ENCODE measurements at places on chromosomes 2 and 18.
A peak's percentile ranks its signal among the peaks of the same experiment; 100 is the strongest.

DNA sequence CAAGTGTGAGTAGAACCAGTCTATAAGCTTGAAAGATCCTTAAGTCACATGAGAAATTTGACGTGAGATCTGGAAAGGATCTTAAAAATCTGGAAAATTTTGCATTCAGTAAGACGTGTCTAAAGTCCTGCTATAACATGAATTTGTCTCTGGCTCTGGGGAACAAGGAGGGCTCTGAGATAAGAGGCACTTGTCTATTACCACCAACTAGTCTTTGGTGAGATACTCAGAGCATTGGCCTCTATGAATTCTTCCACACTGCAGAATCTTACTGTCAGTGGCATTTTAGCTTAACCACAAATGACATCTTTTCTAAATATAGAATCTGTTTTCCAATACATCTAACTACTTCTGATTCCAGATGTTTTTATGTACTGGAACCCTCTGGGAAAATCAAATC is 1504.5 kb downstream of the DPP10 start:
- H3K36me3 ChIP-seq: no peaks in the 10 kb centered on the region
- H3K27me3 ChIP-seq: no peaks in the 10 kb centered on the region
- DNase-seq: no peak
- no peak overlapping the region for H3K27ac ChIP-seq
- no peaks in the 10 kb centered on the region for H3K4me1 ChIP-seq
- H3K4me3 ChIP-seq: no peak overlapping the region

GRCh38 chr18:21230436-21230835 is 11.6 kb upstream of the GREB1L start:
- no peak for DNase-seq
- no peaks in the 10 kb centered on the region for H3K27me3 ChIP-seq
- H3K36me3 ChIP-seq: no peaks in the 10 kb centered on the region
- H3K4me1 ChIP-seq: no peaks in the 10 kb centered on the region
- H3K4me3 ChIP-seq: no peak overlapping the region
- no peak overlapping the region for H3K27ac ChIP-seq

- peaks cover 10% of the 10 kb centered on the region for H3K4me1 ChIP-seq
- H3K27me3 ChIP-seq: no peaks in the 10 kb centered on the region
- no peaks in the 10 kb centered on the region for H3K36me3 ChIP-seq
- no peak overlapping the region for H3K4me3 ChIP-seq
- peak; percentile 64 for DNase-seq
Measured at GRCh38 chr2:10014418-10015190, 28.7 kb upstream of the KLF11 start.

GRCh38 chr2:11699686-11700670 is 30.0 kb upstream of the NTSR2 start:
- DNase-seq: peak; percentile 42
- H3K4me1 ChIP-seq: no peaks in the 10 kb centered on the region
- no peaks in the 10 kb centered on the region for H3K36me3 ChIP-seq

- no peak overlapping the region for H3K27ac ChIP-seq
- no peaks in the 10 kb centered on the region for H3K36me3 ChIP-seq
- H3K4me3 ChIP-seq: no peak overlapping the region
- no peaks in the 10 kb centered on the region for H3K4me1 ChIP-seq
- no peaks in the 10 kb centered on the region for H3K27me3 ChIP-seq
Measured at GRCh38 chr2:7593360-7593759, 676.1 kb downstream of the RNF144A start.

- H3K4me1 ChIP-seq: no peaks in the 10 kb centered on the region
- H3K4me3 ChIP-seq: no peak overlapping the region
- no peaks in the 10 kb centered on the region for H3K27me3 ChIP-seq
- H3K27ac ChIP-seq: no peak overlapping the region
- DNase-seq: no peak
Measured at GRCh38 chr2:60868589-60869273, 12.6 kb upstream of the REL start.

DNA sequence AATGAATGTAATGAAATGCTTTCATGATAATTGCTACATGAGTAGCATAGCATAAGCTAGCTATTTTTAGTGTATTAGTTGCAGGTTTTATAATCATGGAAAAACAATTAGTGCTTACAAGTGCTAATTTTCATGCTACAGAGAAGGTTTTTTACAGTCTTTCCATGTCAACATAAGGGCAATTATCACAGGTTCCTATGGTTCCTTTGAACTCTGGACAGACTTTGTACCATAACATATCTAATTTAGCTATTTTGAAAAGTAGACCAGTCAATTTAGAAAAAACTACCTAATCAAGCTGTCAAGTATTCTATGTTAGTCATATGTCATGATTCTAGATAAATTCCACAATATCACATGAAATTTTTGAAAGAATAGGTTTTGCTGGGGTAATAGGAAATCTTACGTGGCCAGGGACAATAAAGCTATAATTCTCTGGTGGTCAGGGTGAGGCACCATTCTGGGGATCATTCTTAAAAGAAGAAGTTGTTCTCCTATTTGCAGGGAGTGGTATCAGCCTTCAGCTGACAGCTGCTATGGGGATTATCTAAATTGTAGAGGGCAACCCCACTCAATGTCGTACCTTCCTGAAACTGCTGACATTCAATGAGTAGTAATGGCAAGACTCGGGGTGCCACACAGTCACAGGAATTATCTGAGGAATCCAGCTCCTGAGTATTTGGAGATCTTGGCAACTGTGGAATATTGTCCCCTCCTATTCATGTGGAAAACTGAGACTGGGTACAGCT is 724.0 kb upstream of the LINC00305 start:
- no peak overlapping the region for H3K4me3 ChIP-seq
- DNase-seq: no peak
- no peaks in the 10 kb centered on the region for H3K27me3 ChIP-seq
- no peaks in the 10 kb centered on the region for H3K4me1 ChIP-seq
- no peak overlapping the region for H3K27ac ChIP-seq
- H3K36me3 ChIP-seq: no peaks in the 10 kb centered on the region

- no peak for DNase-seq
- H3K27ac ChIP-seq: no peak overlapping the region
- no peak overlapping the region for H3K4me3 ChIP-seq
- no peaks in the 10 kb centered on the region for H3K27me3 ChIP-seq
- H3K36me3 ChIP-seq: no peaks in the 10 kb centered on the region
Measured at GRCh38 chr2:183348492-183348891, 224.2 kb downstream of the NUP35 start.

GRCh38 chr2:33136566-33136965 is 189.8 kb downstream of the LTBP1 start:
- no peaks in the 10 kb centered on the region for H3K36me3 ChIP-seq
- peak overlapping the region; percentile 84 for H3K27ac ChIP-seq
- H3K4me1 ChIP-seq: peaks cover 75% of the 10 kb centered on the region
- H3K4me3 ChIP-seq: peak overlapping the region; percentile 53

DNA sequence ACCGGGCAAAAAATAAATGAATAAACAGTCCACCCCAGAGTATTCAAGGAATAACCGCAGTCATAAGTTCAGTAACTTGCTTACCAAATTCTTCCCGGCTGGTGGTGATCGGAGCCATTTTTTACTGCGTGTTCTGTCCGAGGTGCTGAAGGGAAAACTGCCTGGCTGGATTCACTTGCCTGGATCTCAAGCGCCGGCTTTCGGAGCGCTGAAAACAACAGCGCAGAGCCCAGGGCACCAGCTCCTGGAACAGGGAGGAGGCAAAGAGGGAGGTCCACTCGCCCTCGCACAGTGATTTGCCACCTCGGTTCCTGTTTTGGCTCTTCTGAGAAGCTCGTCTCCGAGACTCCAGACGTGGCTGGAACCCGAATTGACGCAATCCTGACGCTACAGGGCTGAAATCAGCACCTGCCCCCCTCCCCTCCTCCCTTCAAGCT is at the start of gene SYT4:
Gene SYT4, minus strand, starts transcription at position 327 of the 437 bp plus-strand sequence. Its CDS starts 209 bp downstream, at position 118.
- H3K36me3 ChIP-seq: no peaks in the 10 kb centered on the region
- H3K4me3 ChIP-seq: no peak within 1 kb of the TSS
- peaks cover 16% of the 10 kb centered on the region for H3K27me3 ChIP-seq

Measured in sigmoid colon (tissue), 7 donors.